Ureter (tissue), 1 donor: ENCODE measurements at places on chromosomes 11 and 22.
A peak's percentile ranks its signal among the peaks of the same experiment; 100 is the strongest.

DNA sequence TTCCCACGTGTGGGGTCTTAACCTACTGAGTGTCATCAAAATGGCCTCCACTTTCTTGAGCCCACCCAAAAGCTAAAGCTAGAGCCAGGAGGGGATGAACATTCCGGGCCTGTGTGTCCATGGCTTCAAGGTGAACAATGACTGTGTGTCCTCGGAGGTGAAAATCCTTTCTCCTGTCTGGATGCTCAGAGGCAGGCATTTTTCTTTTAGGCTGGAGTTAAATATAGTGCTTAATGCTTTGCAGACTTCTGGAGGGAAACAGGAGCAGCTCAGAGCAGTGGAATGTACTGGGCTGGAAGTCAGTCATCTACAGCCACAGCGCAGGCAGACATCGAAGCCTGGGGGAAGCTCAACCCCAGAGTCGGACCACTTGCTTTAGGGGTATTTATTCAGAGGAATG lies 68.6 kb upstream of the TMEM45B start:
- DNase-seq: no peak

GRCh38 chr11:1743585-1744136 lies 6.7 kb downstream of the IFITM10 start:
- DNase-seq: peak; percentile 42

DNA sequence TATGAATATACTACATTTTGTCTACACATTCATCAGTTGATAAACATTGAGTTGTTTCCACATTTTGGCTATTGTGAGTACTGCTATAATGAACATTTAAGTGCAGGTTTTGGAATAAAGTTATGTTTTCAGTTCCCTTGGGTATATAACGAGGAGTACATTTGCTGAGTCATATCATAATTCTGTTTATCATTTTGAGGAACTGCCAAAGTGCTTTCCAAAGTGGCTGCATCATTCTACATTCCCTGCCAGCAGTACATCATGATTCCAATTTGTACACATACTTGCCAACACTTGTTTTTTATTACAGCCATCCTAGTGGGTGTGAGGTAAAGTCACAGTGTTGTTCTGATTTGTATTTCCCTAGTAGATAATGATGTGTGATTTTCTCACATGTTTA lies 1458.6 kb upstream of the TENM4 start:
- DNase-seq: no peak

- DNase-seq: no peak
These were observed 1054.0 kb downstream of the NTM start for GRCh38 chr11:132424433-132424832.

DNA sequence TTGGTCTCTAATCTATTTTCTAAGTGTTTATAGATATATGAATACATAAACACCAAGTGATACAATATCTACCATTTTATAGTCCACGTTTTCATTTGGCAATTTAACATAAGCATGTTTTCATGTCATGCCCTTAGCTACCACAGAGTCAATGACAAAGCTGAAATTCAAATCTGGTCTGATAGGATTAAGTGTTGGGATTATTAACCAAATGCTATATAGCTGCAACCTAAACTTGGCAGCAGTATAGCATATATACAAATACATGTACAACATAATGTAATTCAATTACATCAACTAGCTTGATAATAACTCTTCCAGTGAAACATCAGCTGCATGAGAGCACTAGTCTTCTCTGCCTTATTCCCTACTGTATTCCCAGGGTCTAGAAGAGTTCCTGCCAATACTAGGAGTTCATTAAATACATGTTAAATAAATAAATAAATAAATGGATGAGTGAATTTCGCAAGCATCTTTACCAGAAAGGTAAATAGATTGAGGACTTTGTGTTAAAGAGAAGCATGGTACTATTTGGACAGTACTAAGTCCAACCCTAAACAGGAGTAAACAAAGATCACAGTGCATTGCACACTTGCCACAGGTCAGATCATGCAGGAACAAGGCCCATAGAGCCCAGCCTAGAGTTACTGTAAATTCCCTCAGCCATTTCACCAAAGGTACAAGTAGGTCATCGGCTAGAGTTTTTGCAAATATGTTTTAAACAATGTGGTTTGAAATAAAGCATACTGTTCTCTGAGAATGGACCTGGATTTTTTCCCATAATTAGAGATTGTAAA lies 12.8 kb downstream of the SAA4 start:
- DNase-seq: no peak

DNA sequence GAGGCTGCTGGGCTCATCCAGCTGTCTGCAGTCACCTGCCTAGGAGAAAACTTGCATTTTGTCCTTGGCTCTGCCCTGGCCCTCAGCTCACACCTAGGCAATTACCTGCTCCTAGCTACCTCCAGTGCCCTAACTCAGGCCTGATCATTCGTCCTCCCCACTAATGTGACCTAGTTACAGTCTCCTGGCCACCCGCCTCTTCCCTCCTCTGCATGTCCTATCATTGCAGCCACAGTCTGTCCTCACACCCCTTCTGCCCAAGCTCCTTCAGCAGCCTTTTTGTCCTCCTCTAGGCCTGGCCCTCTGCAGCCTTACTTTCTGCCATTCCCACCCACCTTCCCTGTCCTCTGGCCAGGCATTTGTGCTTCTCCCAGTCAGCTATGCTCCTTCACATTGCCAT lies 17.7 kb upstream of the CCDC134 start:
- no peak for DNase-seq

DNA sequence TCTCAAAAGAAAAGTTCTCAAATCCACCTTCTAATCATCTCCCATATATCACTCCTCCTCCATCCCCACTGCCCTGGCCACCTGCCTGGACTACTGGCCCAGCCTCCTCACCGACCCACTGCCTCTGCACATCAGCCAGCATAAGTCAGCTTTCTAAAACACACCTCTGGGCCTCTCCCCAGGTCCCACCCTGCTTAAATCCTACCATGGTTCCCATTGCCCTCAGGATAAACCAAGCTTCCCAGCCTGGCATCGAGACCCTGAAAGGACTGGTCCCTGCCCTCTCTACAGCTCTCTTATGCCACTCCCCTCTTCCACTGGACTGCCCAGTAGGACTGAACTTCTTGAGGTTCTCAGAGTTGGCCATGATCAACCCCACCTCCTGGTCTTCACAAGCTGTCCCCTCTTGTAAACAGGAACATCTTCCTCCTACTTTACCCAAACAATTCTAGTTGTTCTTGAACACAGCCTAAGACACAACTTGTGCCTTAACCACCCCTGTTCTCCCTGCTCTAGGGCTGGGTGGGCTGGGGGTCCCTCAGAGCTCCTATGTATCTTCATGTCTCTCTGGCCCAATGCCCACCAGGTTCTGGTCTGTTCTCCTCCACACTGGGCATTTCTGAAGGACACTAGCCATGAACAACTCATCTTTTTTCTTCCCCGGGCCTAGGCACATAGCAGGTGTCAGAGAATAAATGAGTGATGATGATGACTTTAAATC lies 12.6 kb upstream of the P2RY6 start:
- peak; percentile 32 for DNase-seq

DNA sequence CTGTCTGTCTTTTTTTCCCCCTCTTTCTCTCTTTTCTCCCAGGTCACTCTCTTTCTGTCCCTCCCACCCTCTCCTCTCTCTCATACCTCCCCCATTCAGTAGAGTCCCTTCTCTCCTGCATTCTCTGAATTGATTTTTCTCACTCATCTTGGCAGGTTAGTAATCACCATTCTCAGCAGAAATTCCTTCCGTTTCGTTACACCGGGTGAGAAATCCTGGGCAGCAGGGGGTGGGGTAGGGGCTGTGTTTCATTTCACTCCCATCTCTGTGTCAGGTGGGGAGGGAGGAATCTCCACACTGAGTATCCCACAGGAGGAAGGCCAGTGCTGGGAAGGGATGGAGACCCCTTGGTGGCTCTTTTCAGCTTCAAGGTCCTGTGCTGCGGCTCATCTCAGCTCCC lies 253.5 kb downstream of the MIAT start:
- DNase-seq: no peak
